Activated T-cell treated with anti-CD3 and anti-CD28 coated beads, Interleukin-2, amount 50 U/mL, for 24 hours (primary cell): ENCODE measurements at places on chromosomes 7 and 10.

DNA sequence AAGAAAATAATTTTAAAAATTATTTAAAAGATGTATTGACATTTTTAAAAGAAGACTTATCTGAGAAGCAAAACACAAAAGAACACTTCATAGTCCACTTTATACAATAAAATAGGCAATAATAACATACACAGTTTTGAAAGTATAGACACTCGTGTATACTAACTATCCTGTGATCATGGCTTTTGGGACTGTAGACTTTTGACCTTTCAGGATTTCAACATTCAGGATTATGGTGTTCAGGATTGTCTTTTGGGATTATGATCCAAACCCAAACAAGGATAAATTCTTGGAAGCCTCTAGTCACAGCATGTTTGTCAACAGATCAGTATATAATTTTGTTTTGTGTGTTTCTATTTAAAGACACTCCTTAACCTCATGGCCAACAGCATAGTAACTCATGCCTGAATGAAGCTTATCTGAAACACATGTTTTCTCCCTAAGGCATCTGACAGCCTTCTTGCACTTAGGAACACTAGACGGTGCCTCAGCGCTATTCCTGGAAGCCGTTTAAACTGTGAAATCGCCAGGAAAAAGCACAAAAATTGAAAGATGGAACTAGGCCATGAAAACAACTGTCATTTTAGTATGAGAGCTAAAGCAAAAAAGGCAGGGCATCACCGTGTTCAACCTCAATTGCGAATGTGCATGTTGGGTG is 29.9 kb downstream of the GSAP start:
- no peak for DNase-seq

DNA sequence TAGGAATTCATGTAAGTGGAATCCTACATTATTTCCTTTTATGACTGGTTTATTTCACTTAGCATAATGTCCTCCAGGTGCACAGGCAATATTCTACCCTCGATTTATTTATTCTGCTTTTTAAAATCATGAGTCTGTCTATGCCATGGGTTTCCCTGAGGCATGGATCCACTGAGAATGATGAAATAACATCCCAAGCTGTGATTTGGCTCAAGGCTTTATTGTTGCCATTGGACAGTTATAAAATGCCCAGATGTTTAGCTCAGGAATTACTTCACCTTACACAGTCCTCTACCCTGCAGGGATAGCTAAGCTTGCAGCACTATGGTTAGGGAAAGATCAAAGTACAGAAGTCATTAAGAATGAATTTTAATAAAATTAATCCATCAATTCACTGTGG is 219.5 kb downstream of the FRMD4A start:
- DNase-seq: no peak

DNA sequence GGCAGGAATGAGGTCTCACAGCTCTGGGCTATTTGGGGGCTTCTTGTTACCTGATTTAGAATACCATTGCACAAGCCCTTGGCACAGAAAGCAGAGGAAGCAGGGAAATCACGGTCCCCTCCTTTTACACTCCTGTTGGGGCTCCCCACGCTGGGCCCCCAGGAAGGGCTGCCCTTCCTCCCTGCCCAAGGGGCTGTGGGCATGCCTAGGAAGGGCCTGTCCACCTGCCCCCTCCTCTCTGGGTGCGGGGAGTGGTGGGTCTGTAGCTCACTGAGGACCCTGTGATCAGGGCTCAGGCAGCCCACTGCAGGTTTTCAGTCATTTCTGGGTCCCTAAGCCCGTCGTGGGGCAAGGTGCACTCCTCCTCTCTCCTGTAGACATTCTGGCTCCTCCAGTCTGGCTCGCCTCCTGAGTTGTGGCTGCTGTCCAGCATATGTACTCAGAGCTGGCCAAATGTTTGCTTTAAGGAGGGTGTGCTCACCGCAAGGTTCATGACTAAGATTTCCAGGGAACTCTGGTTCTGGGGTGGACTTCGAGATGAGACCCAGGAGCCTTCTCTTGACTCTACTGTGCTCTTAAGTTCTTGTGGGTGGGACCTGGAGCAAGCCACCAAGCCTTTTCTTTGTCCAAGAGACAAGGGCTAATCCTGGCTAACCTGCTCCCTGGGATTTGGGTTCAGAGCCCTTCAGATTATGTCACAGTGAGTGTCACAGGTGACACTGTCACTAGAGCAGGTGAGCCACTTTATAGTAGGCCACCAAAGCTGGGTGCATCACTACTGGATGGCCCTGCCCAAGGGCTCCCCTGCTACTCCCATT is 56.0 kb downstream of the TACR2 start:
- DNase-seq: no peak

GRCh38 chr7:105934572-105935185 is 28.4 kb upstream of the CDHR3 start:
- no peak for DNase-seq

DNA sequence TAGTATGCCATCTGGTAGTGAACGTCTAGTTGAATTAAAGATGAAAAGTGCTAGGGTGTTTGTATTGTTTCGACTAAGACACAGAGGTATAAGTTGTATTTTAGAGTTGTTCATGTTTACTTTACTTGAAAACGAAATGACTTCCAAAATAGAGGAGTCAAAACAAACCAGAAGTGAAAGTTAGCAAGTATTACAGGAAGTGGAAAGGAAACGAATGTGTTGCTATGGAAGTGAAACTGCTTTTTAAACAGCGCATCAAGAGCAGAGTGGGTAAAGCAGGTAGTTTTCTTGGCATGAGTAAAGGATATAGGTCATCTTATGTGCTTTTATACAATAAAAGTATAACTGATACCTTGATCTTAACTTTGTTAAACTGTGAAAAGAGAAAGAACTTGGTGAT is 20.0 kb upstream of the GALNTL5 start:
- DNase-seq: no peak

- no peak for DNase-seq
Measured at GRCh38 chr10:2984682-2985081, 82.7 kb upstream of the PFKP start.

DNA sequence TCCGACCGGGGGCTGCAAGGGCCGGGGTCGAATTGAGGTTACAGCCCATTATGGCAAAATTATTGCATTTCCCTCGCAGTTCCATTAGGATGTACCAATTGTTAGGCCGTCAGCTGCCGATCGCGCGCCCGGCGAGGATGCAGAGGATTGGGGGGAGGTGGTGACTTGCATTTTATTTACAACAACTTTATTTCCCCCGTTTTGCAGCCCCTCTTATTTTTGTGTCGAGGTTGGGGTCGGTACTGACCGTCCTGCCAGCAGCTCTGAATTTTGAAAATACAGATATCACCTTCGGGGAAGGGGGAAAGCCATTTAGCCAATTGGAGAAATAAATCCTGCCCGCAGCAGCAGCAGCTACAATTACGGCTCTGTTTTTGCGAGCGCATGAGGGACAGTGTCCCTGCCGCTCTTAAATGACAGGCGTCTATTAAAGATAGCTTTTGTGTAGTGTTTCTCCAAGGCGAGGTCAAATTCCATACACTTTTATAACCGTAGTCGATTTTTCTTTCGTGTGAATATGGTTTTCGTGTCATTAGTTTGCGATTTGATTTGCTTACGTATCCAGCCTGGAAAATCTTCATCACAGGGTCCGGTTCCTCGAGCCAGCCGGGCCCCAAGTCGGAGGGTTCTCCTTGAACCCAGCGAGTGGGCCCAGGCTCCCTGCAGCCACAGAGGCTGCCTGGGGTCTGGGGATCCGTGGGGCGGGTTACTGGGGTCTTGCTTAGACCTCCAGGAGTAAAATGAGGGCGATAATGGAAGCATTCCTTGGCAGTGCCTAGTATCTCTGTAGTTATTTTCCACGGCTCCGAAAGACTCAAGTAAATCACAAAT is 684 bp upstream of the HOXA5 start:
- DNase-seq: no peak

GRCh38 chr7:94739180-94739579 is 83.2 kb upstream of the SGCE start:
- DNase-seq: no peak

- no peak for DNase-seq
Measured at GRCh38 chr7:35026150-35026549, 11.1 kb downstream of the DPY19L1 start.

GRCh38 chr10:64952042-64952441 is 1430.8 kb downstream of the REEP3 start:
- DNase-seq: no peak

DNA sequence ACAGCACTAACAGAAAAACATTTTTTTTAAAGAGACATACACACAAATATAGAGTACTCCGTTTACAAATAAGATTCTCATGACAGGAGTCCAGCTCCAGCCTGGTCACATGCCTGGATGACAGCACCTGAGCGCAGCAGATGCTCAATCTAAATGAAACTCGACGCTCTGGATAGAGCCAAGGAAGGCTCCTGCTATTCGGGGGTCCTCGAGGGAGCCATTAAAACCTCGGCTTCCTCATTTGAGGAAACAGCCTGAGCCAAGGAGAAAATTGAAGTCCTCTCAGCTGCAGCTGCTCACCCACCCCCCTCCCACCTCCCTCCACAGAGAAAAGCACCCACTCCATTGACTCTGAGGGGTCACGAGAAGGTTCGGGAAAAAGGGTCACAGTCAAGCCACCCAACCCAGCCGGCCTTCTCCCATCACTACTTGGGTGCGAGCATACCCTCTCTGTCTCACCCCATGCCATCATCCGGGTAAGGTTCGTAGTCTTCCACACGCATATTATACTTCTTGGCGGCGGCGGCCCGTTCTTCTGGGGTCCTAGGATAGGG is 673 bp downstream of the NDUFB8 start:
- no peak for DNase-seq

DNA sequence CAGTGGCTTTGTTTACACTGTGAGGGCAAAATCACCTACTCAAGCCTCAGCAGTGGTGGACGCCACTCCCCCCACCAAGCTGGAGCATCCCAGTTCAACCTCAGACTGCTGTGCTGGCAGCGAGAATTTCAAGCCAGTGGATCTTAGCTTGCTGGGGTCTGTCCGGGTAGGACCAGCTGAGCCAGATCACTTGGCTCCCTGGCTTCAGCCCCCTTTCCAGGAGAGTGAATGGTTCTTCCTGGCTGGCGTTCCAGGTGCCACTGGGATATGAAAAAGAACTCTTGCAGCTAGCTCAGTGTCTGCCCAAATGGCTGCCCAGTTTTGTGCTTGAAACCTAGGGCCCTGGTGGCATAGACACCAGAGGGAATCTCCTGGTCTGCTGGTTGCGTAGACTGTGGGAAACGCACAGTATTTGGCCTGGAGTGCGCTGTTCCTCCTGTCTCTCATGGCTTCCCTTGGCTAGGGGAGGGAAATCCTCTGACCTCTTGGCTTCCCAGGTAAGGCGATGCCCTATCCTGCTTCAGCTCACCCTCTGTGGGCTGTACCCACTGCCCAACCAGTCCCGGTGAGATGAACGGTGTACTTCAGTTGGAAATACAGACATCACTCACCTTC is 398.5 kb downstream of the ATRNL1 start:
- DNase-seq: no peak

DNA sequence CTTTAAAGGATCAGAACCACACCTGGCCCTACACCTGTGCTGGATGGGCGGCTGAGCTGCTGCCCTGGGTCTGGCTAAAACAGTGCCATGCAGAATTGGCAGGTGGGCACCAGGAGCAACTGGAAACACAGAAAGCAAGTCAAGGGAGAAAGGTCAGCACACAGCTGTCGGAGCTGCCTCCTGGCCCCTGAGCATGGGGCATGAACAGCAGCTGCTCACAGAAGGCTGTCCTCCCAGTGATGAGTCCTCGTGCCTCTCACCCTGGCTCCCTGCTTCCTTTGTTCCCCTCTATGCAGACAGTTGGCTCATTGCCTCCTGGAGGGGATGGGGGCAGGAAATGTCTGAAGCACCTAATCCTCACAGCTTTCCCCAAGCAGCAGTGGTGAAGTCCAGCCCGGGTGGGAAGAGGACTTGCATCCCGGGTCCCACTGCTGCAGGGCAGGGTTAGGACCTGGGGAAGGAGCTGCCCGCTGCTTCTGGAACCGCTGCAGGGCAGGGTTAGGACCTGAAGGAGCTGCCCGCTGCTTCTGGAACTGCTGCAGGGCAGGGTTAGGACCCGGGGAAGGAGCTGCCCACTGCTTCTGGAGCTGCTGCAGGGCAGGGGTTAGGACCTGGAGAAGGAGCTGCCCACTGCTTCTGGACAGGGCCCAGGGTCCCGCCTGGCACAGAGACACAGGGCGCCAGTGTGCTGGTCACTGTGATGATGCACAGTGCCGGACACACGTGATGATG is 37.3 kb downstream of the VIPR2 start:
- DNase-seq: no peak

- no peak for DNase-seq
Measured at GRCh38 chr10:27485986-27486385, 18.1 kb upstream of the RAB18 start.
